NCI-H2029 (cell line): ENCODE measurements at places on chromosomes 1 and 21.

DNA sequence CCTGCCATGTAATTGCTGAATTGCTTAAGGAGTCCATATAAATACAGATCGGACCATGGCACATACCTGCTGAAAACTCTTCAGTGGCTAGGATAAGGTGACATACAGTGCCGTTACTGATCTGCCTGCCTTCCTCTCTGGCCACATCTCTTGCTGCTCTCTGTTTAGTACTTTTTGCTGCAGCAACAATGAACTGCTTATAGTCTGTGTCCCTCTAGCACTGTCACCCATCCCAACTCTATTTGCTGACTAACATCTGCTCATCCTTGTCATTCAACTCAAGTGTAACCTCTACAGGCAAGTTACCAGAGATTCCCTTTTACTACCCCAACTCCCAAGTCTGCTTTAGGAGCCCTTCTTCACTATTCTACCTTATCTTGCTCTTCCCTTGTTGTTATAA is 65.6 kb downstream of the GTF2B start:
- no peak for DNase-seq

DNA sequence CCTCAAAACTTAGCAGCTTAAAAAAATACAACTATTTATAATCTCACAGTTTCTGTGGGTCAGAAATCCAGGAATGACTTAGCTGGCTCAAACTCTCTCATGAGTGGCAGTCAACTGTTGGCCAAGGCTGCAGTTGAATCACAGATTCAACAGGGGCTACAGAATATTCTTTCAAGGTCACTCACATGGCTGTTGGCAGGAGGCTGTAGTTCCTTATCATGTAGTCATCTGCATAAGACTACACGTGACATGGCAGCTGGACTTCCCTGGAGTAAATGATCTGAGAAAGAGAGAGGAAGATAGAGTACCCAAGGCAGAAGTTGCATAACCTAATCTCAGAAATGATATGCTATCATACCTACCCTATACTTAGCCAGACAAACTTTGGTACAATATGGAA is 75.2 kb upstream of the TSPAN2 start:
- DNase-seq = no peak

DNA sequence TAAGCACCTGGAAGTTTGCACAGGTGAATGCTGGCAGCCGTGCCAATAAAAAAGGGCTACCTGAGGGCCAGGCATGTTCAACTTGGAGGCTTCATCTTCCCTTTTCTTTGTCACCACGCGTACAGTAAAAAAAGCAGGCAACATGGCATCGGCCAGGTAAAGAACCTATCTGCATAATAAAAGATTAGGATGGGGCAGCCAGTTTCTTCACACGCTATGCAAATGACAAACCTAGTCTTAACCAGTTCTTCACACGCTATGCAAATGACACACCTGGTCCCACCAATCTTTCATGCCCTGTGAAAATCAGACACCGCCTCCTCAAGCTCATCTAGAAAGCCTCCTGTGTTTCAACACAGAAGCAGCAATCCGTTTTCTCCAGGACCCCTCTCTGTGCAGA is 413.4 kb downstream of the HLX start:
- DNase-seq = no peak

- DNase-seq = no peak
Observed at GRCh38 chr1:95085376-95085775, 12.6 kb upstream of the ALG14 start.
